Effector memory CD8-positive, alpha-beta T cell (primary cell): ENCODE measurements at places on chromosomes 12 and 14.

- DNase-seq, result no peak
Measured at GRCh38 chr14:38623661-38624060, 367.8 kb upstream of the CLEC14A start.

GRCh38 chr12:26555139-26555538, 277.9 kb downstream of the ITPR2 start:
- no peak for DNase-seq

GRCh38 chr12:93895089-93895445, 217.9 kb downstream of the CRADD start:
- no peak for DNase-seq

DNA sequence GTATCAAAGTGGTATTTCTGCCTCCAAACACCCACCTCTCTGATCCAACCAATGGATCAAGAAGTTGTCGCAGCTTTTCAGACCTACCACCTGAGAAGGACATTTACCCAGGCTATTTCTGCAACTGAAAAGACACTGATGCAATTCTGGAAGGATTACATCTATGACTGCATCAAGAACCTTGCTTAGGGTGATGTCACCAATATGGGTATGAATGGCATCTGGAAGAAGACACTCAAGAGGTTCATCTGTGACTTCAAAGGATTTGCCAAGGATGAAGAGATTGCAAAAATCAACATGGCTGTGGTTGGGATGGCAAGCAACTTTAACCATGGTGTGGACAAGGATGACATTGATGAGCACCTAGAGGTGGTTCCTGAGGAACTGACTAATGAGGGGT, 154.2 kb downstream of the PCNX1 start:
- no peak for DNase-seq

DNA sequence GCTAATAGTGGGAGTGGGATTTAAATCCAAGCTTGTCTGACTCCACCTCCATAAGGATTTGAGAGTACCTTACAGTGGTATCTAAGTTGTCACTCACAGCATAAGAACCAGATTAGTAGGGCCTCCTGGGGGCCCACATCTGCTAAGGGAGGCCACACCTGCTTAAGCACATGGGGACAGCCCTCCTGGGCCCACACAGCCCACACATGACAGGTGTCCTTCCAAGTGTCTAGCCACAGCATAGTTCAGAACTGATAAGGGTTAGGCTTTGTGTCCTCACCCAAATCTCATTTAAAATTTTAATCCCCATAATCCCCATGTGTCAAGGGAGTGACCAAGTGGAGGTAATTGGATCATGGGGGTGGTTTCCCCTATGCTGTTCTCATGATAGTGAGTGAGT, 186.0 kb upstream of the HMGA2 start:
- DNase-seq, result no peak

GRCh38 chr12:4881266-4882064, 28.2 kb upstream of the KCNA1 start:
- no peak for DNase-seq

GRCh38 chr14:79413734-79414428, 797.4 kb downstream of the DIO2 start:
- DNase-seq, result no peak

DNA sequence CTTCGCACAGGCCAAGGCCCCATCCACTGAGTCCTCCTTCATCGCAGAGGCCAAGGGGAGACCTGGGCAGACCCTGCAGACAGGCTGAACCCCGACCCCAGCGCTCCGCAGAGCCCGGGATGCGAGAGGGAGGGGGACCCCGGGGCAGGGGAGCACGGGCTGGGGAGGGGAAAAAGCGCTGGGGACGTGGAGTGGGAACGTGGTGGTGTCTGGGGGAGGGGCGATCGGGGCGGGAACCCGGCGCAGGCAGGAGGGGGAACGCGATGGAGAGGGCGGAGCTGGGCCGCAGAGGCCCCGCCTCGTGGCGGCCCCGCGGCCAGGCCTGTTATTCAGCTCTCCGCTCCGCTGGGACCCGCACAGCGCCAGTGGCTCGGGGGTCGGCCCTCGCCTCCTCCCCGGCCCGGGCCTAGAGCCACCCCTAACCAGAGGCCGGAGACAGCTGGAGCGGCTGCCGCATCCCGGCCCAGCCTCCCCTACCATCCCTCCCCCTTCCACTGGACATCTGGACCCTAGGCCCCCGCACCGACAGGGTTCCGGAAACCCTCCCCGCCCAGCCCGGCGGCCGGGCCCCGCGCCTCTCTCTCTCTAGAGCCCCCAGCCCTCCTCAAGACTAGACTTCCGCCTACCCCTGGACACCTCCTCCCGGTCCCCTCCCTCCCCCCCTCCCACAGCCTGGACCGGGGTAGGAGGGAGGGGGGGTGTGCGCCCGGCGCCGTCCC, at the start of gene ARHGEF25:
Gene ARHGEF25 (plus strand): TSS at position 328 of the 719 bp plus-strand sequence. CDS start 460 bp downstream, outside the sequence.
- no peak for DNase-seq

DNA sequence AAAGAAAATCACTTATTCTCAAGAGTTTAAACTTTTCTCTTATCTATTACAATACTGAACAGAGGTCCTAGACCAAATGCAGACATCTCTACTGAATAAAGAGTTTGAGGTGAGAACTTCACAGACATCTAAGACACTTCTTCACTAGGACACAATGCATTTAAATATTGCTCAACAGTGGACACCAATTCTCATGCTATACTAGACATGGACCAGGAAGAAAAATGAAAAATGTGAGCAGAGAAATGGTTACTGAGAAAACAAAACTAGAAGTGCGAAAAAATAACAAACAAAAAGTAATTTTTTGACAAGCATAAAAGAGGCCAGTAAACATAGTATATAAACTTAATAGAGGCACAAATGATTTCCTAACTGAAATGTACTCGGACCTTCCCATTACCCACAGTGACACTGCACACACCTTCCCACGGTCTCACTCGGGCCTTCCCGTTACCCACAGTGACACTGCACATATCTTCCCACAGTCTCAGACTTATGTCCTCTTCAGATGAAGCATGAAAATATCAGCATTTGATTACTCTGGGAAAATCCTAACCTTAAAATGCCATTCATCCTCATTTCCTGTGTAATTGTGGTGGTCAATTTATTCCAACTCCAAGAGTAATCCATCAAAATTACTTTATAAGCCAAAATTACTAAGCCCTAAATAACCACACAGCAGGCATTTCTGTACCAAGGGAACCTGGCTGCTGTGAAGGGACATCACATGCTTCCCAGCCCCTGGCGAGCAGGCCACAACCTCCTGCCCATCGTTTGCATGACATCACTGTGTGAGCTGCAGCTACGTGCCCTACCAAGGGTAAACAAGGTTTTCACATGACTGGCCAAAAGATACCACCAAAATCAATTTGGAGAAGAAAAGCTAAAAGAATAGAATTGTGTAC, 6.4 kb downstream of the SLC15A4 start:
- no peak for DNase-seq

- no peak for DNase-seq
Measured at GRCh38 chr12:32309811-32310736, 89.3 kb upstream of the FGD4 start.

- DNase-seq, result no peak
Measured at GRCh38 chr14:84591827-84592445, 938.0 kb upstream of the FLRT2 start.

DNA sequence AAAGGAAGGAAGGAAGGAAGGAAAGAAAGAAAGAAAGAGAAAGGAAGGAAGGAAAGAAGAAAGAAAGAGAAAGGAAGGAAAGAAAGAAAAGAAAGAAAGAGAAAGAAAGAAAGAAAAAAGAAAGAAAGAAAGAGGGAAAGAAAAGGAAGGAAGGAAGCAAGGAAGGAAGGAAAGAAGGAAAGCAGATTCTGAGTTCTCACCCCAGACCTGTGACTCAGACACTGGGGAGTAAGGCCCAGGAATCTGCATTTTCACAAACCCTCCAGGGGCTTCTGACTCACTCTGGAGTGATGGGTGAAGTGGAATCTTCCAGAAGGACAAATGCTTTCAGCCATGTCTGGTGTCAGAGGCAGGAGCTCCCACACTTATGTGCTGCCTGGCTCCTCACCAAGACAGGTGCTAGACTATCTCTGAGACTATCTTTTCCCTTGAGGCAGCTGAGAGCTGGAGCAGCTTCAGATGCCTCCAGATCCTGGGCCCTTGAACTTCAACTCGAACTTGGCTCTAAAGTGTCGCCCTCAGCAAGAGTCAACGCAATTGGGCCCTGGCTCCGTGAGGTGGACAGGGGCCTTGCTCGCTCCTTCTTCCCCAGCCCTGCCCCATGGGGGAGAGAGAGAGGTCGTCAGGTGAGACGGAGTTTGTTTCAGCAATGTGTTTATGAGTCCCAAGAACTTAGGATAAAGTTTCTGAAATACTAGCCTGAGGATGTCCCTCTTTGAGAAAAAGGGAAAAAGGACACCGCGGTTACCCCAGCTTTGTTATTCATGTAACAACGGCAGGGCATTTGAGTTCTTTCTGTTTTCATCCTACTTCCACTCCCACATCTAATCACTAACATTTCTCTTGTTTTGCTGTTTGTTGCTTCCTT, 19.8 kb upstream of the SCARB1 start:
- DNase-seq, result no peak

- no peak for DNase-seq
Measured at GRCh38 chr12:77943466-77943865, 112.8 kb downstream of the NAV3 start.

DNA sequence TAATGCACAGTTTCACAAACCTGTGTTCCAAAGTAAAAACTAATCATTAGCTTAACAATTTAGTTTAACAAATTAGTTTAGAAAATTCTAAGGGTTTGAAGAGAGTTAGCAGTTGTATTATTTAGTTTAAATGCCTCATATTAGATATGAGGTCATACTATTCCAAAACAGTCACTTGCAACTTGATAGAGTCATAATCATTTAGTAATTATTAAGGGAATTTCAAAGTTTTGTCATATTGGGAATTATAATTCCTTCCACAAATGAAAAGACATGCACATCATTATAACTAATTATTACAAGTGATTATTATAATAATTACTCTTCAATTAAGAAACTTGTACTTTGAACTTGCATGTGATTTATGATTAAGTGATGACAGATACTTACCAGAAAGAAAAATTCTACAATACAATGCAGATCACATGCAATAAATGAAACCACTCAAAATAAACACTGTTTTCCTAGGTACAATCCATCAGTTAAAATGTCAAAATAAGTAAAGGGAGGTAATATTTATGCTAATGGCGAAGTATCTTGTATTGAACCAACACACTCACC, 66.1 kb downstream of the TMTC1 start:
- no peak for DNase-seq

GRCh38 chr12:24478254-24478653, 470.6 kb downstream of the BCAT1 start:
- DNase-seq, result no peak

- peak; percentile 70 for DNase-seq
Measured at GRCh38 chr12:49288412-49288853, 6.5 kb upstream of the PRPH start.

GRCh38 chr12:49294086-49294803, 702 bp upstream of the PRPH start:
- DNase-seq, result no peak

GRCh38 chr12:22230280-22230794, 104.2 kb downstream of the ST8SIA1 start:
- no peak for DNase-seq
